ENCODE measurements at places on chromosomes 11 and 22. TPM values are rescaled to one million over a fixed set of nuclear protein-coding genes. Genes with fewer than 3 reads are reported as not detected.

DNA sequence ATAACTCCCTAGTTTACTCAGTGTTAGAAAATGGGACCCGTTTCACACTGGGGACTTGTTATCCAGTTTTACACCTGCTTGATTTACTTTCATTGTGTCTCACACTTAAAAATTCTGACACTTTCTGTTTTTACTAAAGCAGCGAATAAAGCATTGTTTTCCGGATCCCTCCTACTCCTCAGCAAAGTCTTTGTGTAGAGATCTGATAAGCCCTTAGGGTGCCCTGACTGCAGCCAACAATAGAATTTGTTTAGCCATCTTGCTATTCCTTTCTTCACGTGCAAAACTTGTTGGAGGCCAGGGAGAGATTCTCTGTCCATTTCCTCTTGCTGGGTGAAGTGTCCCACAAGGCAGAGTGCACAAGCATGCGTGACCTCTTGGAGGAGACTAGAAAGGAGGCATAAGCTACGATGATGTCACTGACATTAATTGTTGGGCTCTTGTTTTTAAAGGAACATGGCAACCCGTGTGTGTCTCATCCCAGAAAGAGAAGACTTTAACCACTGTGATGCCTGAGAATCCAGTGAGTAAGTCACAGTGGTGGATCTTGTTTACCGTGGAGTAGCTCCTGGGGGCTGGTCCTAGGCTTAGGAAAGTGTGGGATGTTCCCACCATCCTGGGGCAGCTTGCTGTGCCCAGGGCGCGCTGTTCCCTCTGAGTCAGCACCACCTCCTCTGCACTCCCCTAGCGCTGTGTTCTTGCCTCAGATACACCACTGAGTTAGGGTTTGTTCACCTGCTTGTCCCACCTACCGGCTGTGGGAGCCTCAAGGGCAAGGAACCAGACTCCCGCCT lies 27.7 kb downstream of the MICAL2 start:
- no peak for DNase-seq

DNA sequence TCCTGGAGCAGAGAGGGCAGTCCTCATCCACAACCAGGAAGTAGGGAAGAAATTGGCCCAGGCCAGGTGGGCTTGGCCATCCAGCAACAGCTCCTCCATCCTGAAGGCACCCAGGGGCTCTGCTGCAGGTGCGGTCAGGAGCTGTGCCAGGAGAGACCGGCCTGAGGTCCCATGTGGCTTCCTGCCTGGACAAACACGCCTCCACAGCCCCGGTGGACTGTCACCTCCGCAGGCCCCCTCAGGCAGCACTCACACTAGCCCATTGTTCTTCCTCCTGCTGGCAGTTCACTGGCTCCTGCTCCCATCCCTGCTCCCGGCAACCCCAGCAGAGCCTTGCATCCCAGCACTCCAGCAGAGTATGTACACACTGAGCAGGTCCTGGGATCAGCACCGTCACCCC lies 16.0 kb upstream of the POU2AF1 start:
- DNase-seq = no peak

DNA sequence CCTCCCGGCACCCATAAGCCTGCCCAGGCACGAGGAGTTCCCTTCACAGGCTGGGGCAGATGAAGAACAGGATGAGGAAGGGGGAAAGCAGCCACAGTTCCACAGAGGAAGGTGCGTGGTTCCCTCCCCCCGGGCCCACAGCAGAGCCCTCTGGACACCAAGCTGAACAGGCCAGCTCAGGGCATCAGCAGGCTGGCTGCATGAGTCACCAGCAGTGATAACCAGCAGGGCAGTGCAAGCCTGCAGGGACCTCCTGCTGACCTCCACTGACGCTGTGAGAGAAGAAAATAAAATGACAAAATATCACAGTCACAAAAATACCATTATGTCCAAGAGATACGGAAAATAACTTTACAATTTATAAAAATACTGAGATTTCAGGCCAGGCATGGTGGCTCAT lies 11.5 kb downstream of the RTL6 start:
- no peak for DNase-seq

GRCh38 chr11:12196308-12196707 lies 85.9 kb downstream of the MICAL2 start:
- no peak for DNase-seq

DNA sequence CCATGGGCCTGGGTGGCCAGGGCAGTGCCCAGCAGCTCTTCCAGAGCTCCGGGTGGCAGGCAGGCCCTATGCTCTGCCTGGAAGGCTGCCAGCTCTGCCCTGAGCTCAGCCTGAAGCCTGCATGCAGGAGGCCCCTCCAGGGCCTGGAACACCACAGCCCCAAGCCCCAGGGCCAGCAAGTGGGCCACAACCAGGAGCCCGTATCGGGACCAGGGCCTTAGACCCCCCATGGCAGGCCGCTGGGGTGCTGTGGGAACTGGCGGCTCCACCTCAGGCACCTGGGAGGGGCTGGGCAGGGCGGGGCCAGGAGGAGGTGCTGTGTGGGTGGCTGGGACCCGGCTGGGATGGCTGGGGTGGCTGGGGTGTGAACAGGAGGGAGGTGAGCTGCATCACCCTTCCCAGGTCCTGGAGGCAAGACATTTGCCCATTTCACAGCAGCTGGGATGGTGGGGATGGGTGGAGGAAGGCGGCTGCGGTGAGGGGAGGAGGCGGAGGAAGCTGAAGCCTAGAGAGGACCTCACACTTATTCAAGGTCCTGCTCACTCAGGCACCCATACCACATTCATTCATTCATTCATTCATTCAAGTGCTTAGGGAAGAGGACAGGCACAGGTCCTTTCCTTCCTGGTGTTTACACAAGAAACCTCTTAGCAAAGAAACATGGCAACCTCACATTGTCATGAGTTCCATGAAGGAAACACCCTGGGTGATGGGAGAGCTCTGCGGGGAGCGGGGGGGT lies at the start of gene KCNK7:
TSS of gene KCNK7 (minus strand) at position 258 of the 739 bp plus-strand sequence. CDS start at position 230, 28 bp downstream.
- no peak for DNase-seq

MRGPRF gene
- total RNA-seq = 14.2 TPM

GRAMD1B gene
- 3.2 TPM for total RNA-seq

MAJIN gene
- not detected for total RNA-seq
